ENCODE measurements at places on chromosomes 5 and 9.

DNA sequence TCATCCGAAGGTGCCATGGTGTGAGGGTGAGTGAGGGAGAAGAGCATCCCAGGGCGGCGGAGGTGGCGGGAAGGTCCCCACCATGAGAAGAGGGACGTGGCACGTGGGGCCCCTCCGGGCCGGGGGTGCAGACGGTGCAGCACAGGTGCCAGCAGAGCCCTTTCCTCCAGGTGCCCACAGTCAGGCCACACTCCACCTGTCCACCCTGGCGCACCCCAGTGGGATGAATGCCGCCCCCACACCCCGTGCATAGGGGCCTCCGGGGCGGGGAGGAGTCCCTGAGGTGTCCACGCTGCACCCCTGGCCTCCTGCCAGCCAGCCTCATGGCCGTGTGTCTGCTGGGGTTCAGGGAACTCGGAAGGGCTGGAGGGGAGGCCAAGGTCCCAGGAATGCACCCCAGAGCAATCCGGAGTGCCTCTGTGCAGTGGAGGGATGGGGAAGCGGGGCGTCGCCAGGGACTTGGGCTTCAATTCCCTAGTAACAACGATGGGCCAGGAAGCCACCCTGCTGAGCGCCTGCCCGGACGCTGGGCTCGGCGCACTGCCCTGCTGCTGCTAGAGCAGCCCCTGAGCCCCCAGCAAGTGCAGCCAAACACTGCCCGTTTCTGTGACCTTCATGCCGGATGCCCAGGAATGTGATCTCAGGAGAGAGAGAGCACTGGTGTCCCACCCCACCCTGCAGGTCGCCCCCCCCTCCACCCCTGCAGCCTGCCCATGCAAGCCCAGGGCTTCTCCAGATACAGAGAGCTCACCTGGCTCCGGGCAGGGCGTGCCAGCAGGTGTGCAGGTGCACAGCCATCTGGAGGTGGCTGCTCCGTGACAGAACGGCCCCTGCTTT lies 8.8 kb upstream of the NACC2 start:
- peak; percentile 90 for DNase-seq

GRCh38 chr5:1514027-1514818 lies 9.5 kb downstream of the LPCAT1 start:
- DNase-seq, result no peak

DNA sequence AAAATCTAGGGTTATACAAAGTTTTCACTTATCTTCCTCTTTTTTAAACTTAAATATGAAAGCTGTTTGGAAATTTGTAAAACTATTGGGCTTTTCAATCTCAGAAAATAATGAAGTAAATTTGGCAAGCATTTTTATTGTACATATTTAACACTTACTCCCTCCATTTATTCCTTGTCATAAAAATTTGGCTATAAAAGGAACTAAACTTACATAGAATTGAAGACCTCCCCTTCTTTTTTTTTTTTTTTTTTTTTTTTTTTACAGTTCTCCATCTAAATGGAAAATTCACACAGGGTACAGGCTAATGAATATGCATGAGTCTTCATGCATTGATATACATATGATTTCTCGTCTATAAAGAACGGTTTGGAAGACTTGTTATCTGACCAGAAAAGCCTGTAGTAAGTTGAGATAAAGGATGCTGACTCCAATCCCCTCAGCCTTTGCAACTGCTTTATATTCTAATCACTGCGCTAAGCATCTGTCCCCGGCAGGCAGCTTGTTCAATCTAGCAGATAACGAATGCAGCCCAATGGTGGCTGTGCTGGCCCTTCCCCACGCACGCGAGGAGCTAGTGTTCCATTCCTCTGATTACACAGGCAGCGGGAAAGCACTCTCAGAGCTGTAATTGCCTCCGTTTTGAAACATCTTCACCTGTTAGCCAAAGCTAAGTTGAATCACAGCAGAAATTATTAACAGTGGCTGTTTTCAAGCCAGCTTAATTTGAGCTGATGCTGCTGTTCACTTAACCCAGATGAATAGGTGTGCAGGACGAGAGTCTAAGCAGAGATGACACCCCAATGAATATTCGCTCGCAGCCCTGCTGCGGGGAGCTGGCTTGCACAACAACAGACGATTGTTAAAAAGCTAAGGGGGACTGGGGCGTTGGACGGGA lies 453.8 kb upstream of the ZNF608 start:
- DNase-seq, result peak; percentile 84

DNA sequence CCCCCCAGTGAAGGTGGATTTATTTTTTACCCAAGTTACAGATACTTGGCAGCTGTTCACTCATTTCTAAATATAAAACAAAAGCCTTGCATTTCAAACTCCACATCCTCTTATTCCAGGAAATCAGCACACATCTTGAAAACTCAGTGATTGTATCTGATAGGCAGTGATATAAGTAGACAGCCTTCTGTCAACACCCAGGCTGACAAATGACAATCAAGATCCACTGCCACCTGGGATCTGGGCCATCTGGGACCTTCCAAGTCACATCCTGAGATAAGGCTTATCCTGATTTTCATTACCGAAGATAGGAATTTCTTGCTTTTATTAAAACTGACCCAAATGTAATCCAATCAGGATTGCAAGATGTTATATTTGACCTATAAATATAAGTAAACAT lies 201.3 kb upstream of the PUM3 start:
- DNase-seq, result no peak

DNA sequence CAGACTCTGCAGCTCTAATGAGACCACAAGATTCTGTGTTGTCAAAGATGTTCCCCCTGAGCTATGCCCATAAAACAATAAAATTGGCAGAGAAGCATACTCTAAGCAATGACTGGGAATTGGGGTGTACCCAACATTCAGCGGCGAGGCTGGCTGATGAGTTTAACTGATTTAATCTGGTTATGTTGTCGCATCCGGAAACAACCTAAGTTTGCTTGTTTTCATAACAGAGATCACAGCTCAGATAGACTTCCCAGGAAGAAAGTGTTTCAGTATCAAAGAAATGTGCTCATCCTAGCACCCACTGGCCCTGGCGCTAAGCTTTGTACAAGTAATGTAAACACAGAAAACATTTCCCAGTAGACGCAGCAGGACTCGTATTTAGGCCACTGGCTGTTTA lies 7.4 kb downstream of the SEMA5A start:
- no peak for DNase-seq

GRCh38 chr5:172223901-172224873 lies 30.2 kb downstream of the EFCAB9 start:
- no peak for DNase-seq

GRCh38 chr5:169074839-169075238 lies 226.1 kb downstream of the SLIT3 start:
- no peak for DNase-seq

DNA sequence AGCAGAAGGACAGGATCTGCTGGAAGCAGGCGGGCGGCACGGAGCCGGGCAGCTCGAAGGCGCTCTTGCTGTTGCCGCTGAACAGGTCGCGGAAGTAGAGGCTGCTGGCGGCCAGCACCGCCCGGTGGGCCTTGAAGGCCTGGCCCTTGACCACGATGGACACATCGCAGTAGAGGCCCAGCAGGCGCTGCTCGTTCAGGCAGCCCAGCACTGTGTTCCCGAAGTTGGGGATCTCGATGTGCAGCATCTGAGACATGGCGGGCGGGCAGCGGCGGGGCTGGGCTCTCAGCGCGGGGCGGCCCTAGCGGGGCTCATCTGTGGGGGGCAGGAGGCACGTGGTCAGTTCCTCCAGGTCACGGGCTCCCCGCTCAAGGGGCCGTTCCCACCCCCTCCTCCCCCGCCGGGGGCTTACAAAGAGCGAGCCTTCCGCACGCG lies 44.8 kb downstream of the NACC2 start:
- no peak for DNase-seq

GRCh38 chr5:59716966-59717500 lies 176.5 kb downstream of the PDE4D start:
- no peak for DNase-seq

GRCh38 chr9:123743737-123744136 lies 186.2 kb downstream of the DENND1A start:
- no peak for DNase-seq

GRCh38 chr5:83503662-83504061 lies 32.1 kb downstream of the VCAN start:
- DNase-seq, result peak; percentile 27

DNA sequence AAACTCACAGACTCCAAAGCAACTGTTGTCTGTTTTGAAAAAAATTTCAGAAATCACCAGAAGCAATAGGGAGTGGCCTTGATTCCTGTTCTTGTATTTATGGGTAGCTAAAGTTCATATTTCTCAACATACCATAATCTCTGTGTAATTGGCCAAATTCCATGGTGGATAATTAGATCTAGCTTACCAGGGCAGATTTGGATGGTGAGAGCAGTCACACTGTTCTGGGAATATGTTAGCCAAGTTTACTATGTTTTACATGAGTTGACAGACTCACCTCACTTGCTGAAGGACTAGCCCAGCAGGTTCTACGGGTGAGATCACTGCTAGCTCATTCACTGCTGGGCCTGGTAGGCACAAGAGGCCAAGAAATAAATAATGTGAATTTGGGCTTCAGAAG lies 32.7 kb upstream of the CDKN2B start:
- no peak for DNase-seq

- no peak for DNase-seq
These were observed 313.0 kb upstream of the CDH6 start for GRCh38 chr5:30880514-30880913.
